ENCODE measurements at places on chromosomes 3 and 15.

DNA sequence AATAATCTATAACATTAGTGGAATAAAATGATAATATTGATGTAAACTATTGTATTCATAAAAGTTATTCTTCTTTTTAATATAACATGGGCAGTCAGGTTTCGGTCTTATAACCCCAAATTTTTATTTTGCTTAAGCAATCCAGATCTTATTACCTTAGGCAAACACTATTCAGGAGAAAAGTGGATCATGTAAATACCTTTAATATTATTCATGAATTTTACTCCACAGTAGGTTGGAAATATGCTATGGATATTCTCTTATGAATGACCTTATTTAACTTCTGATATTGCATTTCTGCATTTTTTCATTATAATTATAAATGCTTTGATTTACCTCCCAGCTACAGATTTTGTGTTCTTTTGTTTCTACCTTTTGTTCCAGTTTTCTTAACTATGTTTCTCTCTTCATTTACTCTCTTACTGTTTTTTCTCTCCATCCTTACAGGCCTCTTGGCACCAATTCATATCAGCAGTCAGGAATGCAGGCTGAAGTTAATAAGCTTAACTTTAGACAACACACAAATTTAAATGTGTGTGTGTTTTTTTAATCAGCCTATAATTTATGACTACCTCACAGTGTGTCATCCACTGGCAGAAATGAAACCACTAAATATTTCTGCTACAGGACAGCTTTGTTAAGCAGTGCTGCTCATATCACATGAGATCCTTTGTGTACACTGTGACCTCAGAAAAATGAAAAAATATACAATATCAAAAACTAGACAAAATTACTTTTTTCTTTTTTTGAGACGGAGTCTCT is 111.0 kb downstream of the NSUN3 start:
- no peak for DNase-seq

- no peak for DNase-seq
These were observed 190.1 kb downstream of the ZNF621 start for GRCh38 chr3:40714771-40715345.

GRCh38 chr3:160395297-160395696 is 3.7 kb downstream of the IFT80 start:
- no peak for DNase-seq

GRCh38 chr3:144650380-144650779 is 678.8 kb downstream of the DIPK2A start:
- no peak for DNase-seq

All from left lobe of liver (tissue), 2 donors.